Kidney epithelial cell (primary cell): ENCODE measurements at places on chromosomes 2 and 18. TPM values are rescaled to one million over a fixed set of nuclear protein-coding genes. Genes with fewer than 3 reads are reported as not detected.

GRCh38 chr2:195027947-195028346 lies 629.1 kb upstream of the SLC39A10 start:
- no peak for DNase-seq

- no peak for DNase-seq
Observed at GRCh38 chr2:170156592-170156991, 21.4 kb upstream of the MYO3B start.

GRCh38 chr2:208509586-208509985 lies 103.0 kb downstream of the PTH2R start:
- no peak for DNase-seq

DNA sequence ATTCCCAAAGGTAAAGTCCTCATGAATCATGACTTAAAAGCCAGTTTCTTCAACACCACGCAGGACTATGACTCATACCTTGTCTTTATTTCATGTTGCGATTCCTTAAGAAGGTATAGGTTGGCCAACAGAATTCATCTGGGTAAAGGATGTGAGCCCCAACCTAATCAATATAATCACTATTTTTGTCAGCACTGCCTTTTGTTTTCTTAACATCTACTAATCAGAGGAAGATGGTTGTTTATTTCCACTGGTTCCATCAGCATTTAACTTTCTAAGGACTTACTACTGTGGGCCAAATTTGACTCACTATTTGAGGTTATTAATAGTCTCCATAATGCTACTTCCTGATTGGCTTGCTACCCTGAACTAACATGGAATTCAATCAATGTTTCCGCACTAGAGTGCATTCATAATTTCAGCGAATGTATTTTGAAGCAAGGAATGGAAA lies 78.6 kb downstream of the SCG2 start:
- no peak for DNase-seq

GRCh38 chr2:149885468-149885867 lies 297.9 kb upstream of the MMADHC start:
- no peak for DNase-seq

DNA sequence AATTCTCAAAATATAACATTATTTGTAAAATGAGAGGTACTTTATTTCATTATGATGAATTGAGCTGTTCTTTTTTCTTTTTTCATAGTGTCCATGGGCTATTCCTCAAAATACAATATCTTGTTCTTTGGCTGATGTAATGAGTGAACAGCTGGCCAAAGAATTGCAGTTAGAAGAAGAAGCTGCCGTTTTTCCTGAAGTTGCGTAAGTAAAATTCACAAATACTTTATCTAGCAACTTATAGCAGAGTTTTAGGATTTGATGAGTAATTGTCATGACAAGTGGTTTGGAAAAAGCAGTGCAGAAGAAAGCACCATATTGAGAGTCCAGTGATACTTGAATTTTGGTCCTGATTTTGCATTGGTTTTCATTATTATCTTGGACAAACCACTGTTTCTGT lies 9.8 kb downstream of the RIOK3 start:
- no peak for DNase-seq

DNA sequence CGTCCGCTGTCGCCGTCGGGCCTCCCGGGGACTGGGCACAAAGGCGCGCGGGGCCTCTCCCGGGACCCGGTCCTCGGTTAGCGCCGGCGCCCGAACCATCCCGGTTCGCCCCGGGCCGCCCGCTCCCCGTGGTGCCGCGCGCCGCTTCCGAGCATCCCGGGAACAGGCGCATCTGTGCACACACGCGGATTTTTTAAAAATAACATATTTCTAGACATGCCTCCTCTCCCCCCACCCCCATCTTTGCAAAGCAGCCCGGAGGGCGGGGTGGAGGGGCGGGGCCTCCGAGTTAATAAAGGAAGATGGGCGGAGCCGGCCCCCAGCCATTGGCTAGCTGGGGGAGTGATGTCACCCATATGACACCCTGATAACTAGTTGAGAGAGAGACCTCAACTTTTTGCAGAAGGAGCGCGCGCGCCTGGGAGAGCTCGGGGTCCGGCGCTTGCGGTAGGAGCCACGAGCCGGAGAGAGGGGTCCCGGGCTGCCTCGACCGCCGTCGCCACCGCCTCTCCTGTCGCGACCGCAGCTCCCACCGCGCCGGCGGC lies at the start of gene SOX11:
TSS of gene SOX11 (plus strand) at position 400 of the 545 bp plus-strand sequence. CDS start 338 bp downstream, outside the sequence.
- DNase-seq, result peak; percentile 70

GRCh38 chr18:61921621-61922235 lies 28.9 kb upstream of the RNF152 start:
- DNase-seq, result no peak

- no peak for DNase-seq
Observed at GRCh38 chr18:39191931-39192330, 1626.3 kb upstream of the CELF4 start.

DNA sequence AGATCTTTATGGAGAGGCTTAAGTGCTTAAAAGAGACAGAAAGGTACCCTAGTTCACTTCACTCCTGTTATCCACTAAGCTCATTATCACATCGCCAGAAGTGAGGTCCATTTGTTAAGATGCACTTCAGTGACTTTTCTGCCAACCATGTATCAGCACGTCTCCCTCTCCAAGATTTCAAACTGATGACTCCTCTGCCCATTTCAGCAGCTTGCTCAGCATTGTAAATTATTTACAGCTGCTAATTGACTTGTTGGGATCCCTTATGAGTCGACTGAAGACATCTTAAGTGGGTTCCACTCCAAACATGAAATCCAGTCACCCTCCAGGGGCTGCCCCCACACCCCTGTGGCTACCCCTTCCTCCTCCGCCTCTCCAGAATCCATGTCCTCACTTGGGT lies 37.3 kb downstream of the DIPK1C start:
- peak; percentile 61 for DNase-seq

DNA sequence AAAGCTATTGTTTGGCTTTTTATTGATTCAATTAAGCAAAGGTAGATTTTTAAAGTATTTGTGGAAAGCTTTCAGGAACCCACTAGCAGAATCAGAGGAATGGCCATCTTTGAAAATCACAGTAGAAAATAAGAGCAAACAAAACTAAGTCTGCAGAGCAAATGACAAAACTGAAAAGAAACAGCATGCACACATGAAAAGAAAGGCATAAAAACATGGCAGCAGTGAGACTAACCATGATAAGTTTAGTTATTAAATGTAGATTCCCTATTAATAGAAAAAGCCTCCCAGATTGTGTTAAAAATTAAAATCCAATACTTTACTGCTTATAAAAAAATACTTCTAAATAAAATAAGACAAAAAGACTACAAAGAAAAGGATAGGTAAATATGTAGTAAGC lies 9.1 kb upstream of the TLK1 start:
- no peak for DNase-seq

GRCh38 chr2:122329278-122329677 lies 573.8 kb downstream of the TSN start:
- no peak for DNase-seq

DNA sequence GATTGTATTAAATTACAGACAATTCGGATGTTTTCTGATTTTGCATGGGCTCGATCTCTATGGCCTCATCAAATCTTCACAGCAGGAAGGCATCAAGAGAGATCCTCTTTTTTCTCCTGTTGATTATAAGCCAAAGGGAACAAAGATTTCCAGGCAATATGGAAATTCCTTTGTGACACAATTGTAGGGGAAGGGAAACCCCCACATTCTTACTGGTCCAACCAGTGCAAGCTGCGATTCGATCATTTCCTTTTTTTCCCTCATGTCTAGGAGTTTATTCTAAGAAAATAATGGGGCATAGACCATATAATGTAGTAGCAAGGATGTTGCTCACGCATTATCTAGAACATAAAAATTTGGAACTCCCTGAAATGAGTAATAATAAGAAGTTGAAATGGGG lies 87.7 kb downstream of the LYPD6 start:
- no peak for DNase-seq

DNA sequence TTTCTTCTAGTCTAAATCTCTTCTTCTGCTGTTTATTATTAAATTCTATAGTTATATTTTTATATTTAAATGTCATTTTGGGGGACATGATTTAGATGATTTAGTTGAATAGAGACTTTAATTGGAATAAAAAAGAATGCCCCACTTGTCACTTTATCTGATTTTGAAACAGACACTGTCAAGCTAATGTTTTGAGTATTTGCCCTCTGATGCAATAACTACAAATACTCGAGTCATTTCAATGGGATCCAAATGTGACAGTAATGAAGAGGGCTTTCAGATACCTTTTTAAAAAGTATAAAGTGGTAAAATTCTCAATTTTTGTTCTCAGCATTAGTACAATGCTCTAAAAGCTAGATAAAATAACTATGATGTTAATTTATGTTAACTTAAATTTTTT lies 257.3 kb upstream of the SESTD1 start:
- no peak for DNase-seq

GRCh38 chr2:44674473-44675284 lies 266.8 kb upstream of the SIX3 start:
- DNase-seq, result no peak

- no peak for DNase-seq
Observed at GRCh38 chr2:165698444-165698884, 95.6 kb downstream of the GALNT3 start.

DNA sequence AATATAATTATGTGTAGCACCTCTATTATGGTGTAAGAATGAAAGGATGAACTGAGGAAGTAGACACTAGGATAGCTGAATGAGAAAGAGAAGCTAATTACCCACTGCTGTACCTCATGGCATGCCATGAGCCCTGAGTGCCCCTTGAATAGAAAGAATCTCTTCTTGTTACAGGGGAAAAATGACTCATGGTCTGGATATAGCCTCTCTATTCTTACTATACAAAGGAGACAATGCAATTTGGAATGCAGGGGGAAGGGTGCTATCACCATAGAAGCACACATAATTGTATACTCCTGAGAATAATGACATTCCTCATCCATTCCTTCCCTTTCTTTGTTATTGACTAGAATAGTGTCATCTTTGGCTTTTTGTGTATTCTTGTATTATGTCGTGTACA lies 385.2 kb downstream of the CDH7 start:
- no peak for DNase-seq

- DNase-seq, result no peak
Observed at GRCh38 chr2:103804013-103804412, 1042.2 kb downstream of the TMEM182 start.

DNA sequence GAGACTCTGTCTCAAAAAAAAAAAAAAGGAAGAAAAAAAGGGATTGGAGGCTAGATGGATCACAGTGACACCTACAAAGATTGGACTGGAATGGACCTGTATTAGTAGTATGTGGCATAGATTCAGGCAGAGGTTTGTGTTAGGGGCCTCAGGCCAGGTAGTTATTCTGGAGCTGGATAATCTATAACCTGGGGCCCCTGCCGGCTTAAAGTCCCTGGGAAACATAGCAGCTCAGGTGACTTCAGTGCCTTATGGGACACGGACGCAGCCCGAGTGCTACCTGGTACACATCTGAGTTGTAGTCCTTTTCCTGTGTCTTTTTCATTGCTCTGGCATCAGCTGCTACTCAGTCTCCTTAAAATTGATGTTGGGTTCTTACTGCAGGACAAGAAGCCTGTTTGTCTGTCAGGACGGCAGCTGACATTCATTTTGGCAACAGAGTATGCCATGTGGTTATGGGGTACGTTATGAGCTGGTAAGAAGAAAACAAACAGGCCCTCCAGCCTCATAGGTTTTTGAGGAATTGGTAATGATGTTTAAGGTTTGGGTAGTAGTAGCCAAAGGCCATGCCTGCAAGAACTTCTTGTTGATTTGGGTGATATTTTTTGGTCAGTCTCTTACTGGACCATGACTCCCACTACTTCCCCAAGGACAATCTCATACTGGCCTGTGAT lies 27.8 kb downstream of the AGFG1 start:
- no peak for DNase-seq

DNA sequence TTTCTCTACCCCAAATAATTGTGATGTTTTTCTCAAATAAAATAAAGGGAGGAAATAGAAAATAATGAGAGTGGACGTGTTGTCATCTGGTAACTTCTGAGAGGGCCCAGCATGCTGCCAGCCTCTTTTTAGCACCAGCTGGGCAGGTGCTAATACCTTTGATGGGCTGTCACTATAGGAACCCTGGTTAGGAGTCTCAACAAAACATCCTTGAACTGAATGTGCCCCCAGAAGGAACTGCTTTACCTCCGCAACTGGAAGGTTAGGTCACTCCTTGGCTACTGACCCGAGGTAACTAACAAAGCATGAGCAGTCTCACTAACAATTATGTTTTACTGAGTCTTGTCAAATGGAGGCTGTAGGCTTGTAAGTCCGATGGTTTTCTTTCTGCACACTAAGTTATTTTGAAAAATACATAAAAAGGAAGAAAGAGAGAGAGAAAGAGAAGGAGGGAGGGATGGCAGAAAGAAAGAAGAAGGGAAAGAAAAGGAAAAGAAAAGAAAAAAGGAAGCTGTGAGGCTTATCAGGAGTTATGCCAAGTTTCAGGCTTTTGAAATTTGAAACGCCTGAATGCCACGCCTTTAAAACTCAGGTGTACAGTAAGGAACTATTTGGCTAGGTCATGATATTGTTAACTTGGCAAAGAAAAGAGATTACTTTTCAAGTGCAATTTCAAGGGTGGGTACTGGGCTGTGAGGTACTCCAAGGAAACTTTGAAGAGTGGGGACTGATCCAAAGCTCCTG lies 91.0 kb downstream of the TGIF1 start:
- no peak for DNase-seq

DNA sequence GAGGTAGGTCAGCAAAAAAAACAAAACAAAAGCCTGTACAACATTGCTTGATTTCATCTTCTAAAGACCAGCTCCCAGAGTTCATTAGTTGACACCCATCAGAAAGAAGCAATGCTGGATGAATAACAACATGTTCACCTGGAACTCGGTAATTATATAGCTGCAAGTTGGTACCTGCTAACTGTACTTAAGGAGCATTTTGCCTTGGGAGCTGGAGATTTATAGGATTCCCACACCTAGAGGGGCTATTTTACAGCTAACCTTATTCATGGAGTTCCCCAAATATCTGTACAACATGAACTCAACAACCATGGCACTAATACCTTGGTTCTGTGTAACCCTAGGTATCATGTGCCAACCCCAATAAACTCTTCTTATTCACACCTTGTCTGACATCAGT lies 281.1 kb upstream of the NCKAP5 start:
- no peak for DNase-seq

- DNase-seq, result no peak
Observed at GRCh38 chr2:154527962-154528361, 170.5 kb upstream of the KCNJ3 start.

DNA sequence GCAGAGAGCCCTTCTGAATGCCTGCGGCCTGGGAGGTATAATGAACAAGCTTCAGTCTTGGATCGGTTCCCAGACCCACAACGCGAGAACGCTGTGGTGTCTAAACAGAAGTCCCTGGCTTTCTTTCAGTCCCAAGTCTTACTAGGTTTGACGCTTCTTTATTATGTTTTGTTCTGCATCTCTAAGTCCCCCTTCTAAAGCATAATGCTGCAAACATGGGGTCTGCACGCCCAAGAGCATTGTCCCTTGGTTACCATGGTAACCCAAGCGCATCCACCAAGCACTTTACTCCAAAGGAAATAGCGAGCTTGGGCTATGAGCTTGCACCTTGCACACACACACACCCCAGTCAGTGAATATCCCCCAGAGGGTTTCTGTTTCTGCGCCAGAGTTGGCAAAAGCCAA lies 193.7 kb downstream of the INO80D start:
- no peak for DNase-seq

The CDKL4 gene
- 1.2 TPM in 1 of 2 replicates, not detected in the other for total RNA-seq

The RBM44 gene
- 0.07 and 0.50 TPM in 2 replicates for total RNA-seq

The STARD6 gene
- total RNA-seq, result not detected in 2 replicates

The CRYBA2 gene
- not detected in 2 replicates for total RNA-seq

The HOXD11 gene
- total RNA-seq, result 5.4 and 16.3 TPM in 2 replicates

The SLC9A2 gene
- total RNA-seq, result 3.4 and 4.9 TPM in 2 replicates

The COL4A4 gene
- 3.4 and 4.0 TPM in 2 replicates for total RNA-seq

The MC4R gene
- 0.55 TPM in 1 of 2 replicates, not detected in the other for total RNA-seq

The DOCK10 gene
- total RNA-seq, result 1.2 and 5.0 TPM in 2 replicates

The PIEZO2 gene
- 1.1 and 1.8 TPM in 2 replicates for total RNA-seq
